ENCODE measurements at places on chromosomes 7 and 10. TPM values are rescaled to one million over a fixed set of nuclear protein-coding genes. Genes with fewer than 3 reads are reported as not detected.

MSS51 gene
- 1.5 TPM for total RNA-seq

HOXA11 gene
- total RNA-seq = 1.7 TPM

DENND11 gene
- total RNA-seq = 17.6 TPM

ZNRF2 gene
- total RNA-seq = 18.9 TPM

ACSL5 gene
- total RNA-seq = 11.8 TPM

SUN3 gene
- total RNA-seq = not detected

TLL2 gene
- total RNA-seq = 14.1 TPM

TDRD1 gene
- 8.1 TPM for total RNA-seq

ADRA2A gene
- not detected for total RNA-seq

COMTD1 gene
- 11.4 TPM for total RNA-seq

AKR1C3 gene
- total RNA-seq = 71.9 TPM

KEL gene
- 0.20 TPM for total RNA-seq

PPP1R17 gene
- total RNA-seq = not detected

RPEL1 gene
- 0.25 TPM for total RNA-seq

HOGA1 gene
- total RNA-seq = 121 TPM

SYT15B gene
- total RNA-seq = 0.52 TPM

ANKIB1 gene
- 80.2 TPM for total RNA-seq

CALY gene
- total RNA-seq = not detected

CTAGE4 gene
- total RNA-seq = 17.4 TPM

FAM180A gene
- total RNA-seq = not detected

VGF gene
- total RNA-seq = 1.2 TPM

FBXW4 gene
- 43.2 TPM for total RNA-seq

NEBL gene
- total RNA-seq = 3.3 TPM

LRRD1 gene
- not detected for total RNA-seq

SHH gene
- total RNA-seq = 10.4 TPM

NEUROG3 gene
- not detected for total RNA-seq

ARHGAP22 gene
- total RNA-seq = 19.7 TPM

DBNL gene
- total RNA-seq = 158 TPM

CAMK2B gene
- total RNA-seq = 0.20 TPM

VIPR2 gene
- total RNA-seq = not detected

CRTAC1 gene
- total RNA-seq = 0.17 TPM

VWA2 gene
- 3.5 TPM for total RNA-seq

ENTPD1 gene
- 0.52 TPM for total RNA-seq

CASP2 gene
- 19.0 TPM for total RNA-seq

C7orf57 gene
- total RNA-seq = not detected

Data from renal cortical epithelial cell (primary cell).